ENCODE measurements at places on chromosomes 4 and X.

- DNase-seq = no peak
- H3K27me3 ChIP-seq = no peaks in the 10 kb centered on the region
- peaks cover 11% of the 10 kb centered on the region for H3K36me3 ChIP-seq
- H3K27ac ChIP-seq = no peak overlapping the region
- no peaks in the 10 kb centered on the region for H3K4me1 ChIP-seq
Observed at GRCh38 chr4:88757067-88757466, 59.4 kb upstream of the NAP1L5 start.

DNA sequence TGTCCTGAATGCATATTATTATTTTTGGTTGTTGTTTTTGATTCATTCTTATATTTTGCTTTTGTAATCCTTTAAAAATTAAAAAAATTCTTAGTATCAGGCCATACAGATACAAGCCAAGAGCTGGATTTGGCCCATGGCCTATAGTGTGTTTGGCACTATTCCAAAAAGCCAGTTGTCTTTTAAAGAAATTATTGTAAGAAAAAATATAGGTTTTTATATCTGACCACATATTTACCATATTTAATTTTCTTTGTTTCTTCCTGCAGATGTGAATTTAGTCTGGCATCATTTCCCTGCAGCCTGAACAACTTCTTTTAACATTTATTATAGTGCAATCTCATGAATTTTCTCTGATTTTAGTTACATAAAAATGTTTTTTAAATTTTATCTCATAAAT lies 652.8 kb upstream of the NR3C2 start:
- no peaks in the 10 kb centered on the region for H3K4me1 ChIP-seq
- H3K27ac ChIP-seq = no peak overlapping the region
- H3K36me3 ChIP-seq = no peaks in the 10 kb centered on the region
- H3K27me3 ChIP-seq = no peaks in the 10 kb centered on the region
- DNase-seq = no peak

- no peaks in the 10 kb centered on the region for H3K4me1 ChIP-seq
- no peaks in the 10 kb centered on the region for H3K36me3 ChIP-seq
- H3K27ac ChIP-seq = no peak overlapping the region
Observed at GRCh38 chr4:101954975-101955678, 164.6 kb downstream of the BANK1 start.

- H3K27ac ChIP-seq = no peak overlapping the region
- H3K4me3 ChIP-seq = no peak overlapping the region
- DNase-seq = no peak
- no peaks in the 10 kb centered on the region for H3K4me1 ChIP-seq
Observed at GRCh38 chr4:94724016-94724790, 33.6 kb upstream of the BMPR1B start.

- DNase-seq = peak; percentile 27
- H3K27ac ChIP-seq = no peak overlapping the region
- peaks cover 30% of the 10 kb centered on the region for H3K4me1 ChIP-seq
- H3K27me3 ChIP-seq = no peaks in the 10 kb centered on the region
Observed at GRCh38 chr4:152243896-152244595, 291.8 kb downstream of the FBXW7 start.

- peaks cover 14% of the 10 kb centered on the region for H3K4me1 ChIP-seq
- no peaks in the 10 kb centered on the region for H3K36me3 ChIP-seq
- H3K27me3 ChIP-seq = no peaks in the 10 kb centered on the region
- H3K27ac ChIP-seq = peak within 1 kb of the TSS; percentile 94
- peak within 1 kb of the TSS; percentile 90 for H3K4me3 ChIP-seq
Observed at GRCh38 chr4:183504930-183505610, at the start of gene ING2. Gene ING2 (plus strand): TSS chr4:183505058. CDS start chr4:183505196, 138 bp downstream.

DNA sequence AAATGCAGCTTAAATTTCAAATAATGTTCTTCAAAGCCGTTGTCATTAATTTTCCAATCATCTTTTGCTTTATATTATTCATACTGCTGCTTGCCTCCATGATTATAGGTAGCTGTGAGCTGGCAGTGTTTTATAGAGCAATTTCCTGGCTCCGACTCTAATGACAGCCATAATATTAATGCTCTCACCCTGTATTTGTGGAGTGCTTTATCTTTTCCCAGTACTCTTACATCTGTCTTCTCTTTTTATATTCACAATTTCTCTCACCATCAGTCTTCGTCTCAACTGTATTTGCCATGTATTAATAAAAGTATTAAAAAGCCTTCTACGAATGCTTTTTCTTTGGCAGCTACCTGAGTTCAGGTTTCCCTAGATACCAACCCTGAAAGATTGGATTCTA lies 21.0 kb downstream of the ATXN3L start:
- no peak overlapping the region for H3K27ac ChIP-seq
- H3K36me3 ChIP-seq = no peaks in the 10 kb centered on the region
- no peak overlapping the region for H3K4me3 ChIP-seq
- H3K4me1 ChIP-seq = no peaks in the 10 kb centered on the region

DNA sequence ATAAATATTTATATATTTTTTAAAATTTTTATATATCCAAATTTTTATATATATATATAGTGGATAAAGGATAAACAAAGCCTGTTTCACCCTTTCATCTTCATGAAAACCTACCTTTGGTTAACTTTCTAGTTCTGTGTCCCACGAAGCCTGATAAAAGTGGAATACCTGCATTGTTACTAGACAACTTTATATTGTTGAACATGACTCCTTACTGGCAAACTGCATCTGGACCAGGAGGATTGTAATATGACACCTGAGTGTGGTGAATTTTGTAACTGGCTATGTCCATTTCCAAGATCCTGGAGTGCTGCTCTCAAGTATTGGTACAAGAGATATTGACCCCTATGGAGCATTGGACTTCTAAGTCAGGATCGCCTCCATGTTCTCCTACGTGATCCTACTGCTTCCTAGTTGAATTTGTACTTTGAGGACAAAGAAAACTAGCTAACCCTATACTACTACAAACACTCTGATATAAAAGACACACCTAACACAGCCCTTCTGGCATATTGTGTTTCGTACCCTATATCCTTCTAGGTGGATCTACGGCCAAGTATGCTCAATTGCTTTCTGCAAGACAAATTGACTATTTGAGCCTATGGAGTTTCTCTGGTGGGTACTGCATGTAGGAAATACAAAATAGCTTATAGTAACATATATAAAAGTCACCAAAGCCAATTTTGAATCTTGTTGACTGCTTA lies 61.3 kb upstream of the PRRG1 start:
- DNase-seq = no peak
- H3K27ac ChIP-seq = no peak overlapping the region
- H3K4me3 ChIP-seq = no peak overlapping the region
- H3K27me3 ChIP-seq = no peaks in the 10 kb centered on the region
- H3K4me1 ChIP-seq = no peaks in the 10 kb centered on the region
- no peaks in the 10 kb centered on the region for H3K36me3 ChIP-seq

DNA sequence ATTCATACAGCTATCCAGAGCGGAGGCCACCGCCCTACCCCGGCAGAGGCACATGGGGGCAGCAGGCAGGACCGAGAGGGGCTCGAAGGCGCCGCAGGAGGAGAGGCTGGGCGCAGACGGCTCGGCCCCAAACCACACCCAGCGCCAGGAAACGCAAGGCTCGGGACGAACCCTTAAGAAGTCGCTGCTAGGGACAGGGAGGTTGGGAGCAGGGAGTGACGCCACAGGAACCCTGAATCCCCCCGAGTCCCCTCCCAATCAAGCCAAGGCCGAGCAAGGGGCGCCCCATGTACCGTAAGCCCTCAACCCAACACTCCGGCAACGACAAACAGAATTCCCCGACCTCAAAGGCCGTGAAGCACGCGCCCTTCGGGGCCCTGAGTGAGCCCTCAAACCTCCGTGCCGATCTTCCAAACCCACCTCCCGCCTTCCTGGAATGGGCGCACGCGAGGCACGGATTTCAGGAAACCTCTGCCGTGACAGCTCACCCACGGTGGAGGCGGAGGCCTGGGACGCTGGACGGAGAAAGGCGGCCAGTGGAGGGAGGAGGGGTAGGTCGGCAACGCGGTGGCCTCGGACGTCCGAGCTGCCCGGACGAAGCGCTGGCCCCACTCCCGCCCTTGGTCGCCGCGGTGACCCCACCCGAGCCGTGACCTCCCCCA lies 1.8 kb downstream of the ZFYVE28 start:
- peaks cover 11% of the 10 kb centered on the region for H3K27me3 ChIP-seq
- H3K27ac ChIP-seq = no peak overlapping the region
- peak overlapping the region; percentile 58 for H3K4me3 ChIP-seq
- DNase-seq = peak; percentile 16

GRCh38 chr4:74087481-74087880 lies 11.5 kb downstream of the CXCL2 start:
- no peaks in the 10 kb centered on the region for H3K4me1 ChIP-seq
- H3K4me3 ChIP-seq = no peak overlapping the region
- H3K27ac ChIP-seq = no peak overlapping the region
- no peak for DNase-seq

All from CD4-positive, alpha-beta T cell (primary cell).